ENCODE measurements at places on chromosomes 5 and 9.

- no peak for DNase-seq
Observed at GRCh38 chr5:132221781-132222648, 5.6 kb downstream of the P4HA2 start.

DNA sequence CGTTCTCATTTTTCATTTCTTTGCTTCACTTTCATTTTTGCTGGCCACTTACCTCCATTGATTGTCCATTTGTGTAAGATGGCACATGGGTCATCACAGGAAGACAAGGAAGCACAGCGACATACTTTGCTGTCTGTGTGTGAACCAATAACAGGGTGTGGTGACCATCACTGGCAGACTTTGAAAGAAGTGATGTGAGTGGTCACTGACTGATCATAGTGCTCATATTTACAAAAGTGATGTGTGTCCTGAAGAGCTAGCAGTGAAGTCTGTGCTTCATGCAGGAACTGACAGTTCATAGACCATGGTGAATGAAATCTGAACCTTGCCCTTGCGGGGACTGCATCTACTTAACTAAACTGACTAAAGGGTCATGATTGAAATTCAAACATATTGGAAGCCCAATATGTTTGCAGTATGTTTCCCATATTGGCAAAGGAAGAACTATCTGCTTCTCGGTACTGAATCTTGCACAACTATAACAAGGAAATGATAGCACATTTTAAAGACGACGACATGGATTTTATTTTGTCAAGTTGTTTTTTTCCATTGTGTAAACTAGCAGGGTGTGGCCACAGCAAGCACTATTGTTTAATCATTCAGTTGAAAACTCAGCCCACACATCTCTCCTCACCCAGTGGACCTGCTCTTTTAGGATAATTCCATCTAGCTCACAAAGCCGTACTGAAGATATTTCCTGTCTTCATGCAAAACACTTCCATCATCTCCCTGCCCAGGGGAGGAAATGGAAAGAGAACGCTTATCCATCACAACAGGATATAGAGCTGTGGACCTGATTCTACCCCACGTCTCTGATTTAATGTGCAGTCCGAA is 232.0 kb upstream of the ANKRD55 start:
- no peak for DNase-seq

- DNase-seq = no peak
Observed at GRCh38 chr9:98101868-98102273, 17.2 kb downstream of the TRIM14 start.

- DNase-seq = no peak
Observed at GRCh38 chr5:90017239-90017638, 392.3 kb downstream of the CETN3 start.

DNA sequence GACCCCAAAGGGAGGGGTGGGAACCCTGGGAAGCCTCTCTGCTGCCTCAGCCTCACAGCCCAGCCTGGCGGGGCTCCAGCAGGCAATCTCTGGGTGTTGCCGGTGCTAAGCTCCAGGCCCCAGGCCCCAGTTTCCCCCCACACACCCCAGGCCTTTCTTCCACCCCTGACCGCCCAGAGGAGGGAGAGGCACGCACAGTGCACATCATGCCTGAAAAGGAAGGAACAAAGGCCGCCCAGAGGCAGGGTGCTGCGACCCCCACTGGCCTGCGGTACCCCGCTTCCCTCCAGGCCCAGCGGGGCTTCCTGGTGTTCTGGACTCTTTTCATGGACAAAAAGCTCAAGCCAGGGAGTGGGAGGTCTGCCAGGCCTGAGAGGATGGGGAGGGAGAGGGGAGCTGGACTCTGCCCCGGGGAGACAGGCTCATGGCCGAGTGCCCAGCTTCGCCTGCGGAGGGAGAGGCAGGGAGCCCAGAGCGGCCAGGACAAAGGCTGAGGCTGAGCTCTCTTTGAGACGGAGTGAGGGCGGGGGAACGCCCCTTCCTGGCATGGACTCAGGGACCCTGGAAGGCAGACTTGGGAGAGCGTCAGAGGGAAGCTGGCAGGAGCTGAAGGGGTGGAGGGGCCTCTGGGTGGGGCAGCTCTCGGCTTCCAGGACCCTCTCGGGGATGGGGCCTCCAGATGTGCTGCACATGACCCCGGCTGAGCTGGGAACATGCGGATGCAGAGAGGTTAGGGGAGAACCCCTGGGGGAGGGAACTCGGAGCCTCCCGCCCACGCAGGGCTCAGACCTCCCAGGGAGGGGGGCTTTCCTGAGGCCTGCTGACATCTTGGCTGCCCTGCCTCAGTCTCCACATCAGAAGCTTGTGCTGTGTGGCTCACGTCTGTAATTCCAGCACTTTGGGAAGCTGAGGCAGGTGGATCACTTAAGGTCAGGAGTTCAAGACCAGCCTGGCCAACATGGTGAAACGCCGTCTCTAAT is 1.8 kb upstream of the ENTPD2 start:
- DNase-seq = no peak

DNA sequence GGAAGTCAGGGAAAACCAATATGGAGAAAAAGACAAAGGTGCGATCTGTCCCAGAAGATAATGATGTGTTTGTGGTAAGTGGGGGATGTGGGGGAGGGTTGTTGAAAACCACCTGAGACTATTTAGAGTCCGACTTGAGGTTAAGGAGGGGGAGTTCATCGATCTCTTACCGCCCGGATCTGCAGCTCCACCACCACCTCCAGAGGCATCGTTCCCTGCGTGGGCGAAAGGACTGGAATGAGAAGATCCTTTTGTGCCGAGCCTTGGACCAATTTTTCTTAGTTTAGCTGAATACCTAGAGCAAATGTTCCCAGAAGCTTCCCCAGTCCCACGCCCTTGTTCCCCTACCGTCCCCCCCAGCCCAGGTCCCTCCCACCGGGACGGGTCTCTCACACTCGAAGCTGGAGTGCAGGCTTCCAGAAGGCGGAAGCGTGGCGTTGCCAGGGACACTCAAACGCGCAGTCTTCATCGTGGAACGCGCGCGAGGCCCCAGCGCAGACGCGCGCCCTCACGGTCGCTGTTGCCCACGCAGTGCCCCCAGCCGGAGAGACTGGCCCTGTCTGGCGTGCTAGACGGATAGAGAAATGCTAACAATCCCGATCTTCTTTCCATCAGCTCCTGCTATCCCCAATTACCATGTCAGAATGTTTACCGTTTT is at the start of gene SPATA6L:
Gene SPATA6L (minus strand): TSS at position 439 of the 658 bp plus-strand sequence. CDS start 230 bp downstream, at position 209.
- peak; percentile 37 for DNase-seq

- DNase-seq = no peak
Observed at GRCh38 chr9:133419005-133419404, 1.2 kb upstream of the REXO4 start.

DNA sequence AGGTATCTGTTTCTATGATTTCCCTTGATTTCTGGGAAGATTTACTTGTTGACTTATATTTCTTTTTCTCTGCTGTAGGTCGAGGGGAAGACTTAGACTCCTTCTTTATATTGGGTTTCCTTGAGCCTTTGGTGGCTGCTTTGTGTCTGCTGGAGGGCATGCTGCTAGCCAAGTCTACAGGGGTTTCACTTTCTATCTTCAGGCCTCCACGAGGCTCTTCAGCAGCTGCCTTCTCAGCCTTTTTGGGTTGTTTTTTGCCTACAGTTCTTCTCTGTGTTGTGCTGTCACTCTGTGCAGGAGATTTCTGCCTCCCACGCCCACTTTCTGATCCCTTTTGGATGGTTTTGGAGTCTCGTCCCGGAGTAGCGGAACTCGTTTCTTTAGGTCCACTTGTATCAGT is 23.2 kb downstream of the LEAP2 start:
- no peak for DNase-seq

DNA sequence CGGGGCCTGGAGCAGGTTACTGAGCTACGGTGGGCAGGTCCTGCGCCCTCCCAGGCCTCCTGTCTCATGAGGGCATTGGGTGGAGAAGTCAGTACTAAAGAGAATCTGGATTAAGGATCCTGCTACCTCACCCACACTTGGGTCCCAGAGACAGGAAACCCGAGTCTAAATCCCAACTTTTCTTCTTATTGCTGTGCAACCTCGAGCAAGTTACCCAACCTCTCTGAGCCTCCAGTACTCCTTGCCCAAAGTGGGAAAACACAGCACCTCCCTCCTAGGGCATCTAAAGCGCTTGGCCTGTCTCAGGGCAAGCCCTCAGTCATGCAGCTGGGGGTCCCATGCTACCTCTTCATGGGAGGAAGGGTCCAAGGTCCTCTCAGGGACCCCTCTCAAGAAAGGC is 28.2 kb downstream of the ASS1 start:
- DNase-seq = no peak

DNA sequence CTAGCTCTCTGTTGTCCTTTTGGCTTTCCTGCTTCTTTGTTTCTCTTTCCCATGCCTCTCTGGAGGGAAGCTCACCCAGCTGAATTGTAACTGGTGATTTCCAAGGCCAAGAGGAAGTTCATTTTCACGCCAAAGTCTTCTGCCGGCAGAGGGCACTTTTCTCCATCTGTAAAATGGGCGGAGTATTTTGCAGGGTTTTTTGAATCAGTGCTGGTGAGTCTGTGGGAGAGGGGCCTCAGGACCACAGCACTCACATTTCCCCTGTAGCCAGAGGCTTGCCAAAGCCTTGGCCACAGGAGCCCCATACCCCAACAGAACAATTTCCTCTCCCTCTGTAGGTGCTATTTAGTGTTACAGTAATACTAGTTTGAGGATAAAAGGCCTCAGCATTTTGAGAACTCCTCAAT is 42.3 kb upstream of the MATR3 start:
- no peak for DNase-seq
